A549 treated with CORT108297 at 1 μM for 4 hours (cell line): ENCODE measurements at places on chromosomes 6 and 20. TPM values are rescaled to one million over a fixed set of nuclear protein-coding genes. Genes with fewer than 3 reads are reported as not detected.

Gene ZFP64
- total RNA-seq = 19.2 to 20.6 TPM (median 20.3 TPM) in 5 replicates

Gene WFDC2
- 0.20 to 0.23 TPM in 2 of 5 replicates, not detected in the others for total RNA-seq

Gene SPATS1
- not detected in 5 replicates for total RNA-seq

Gene ABHD16B
- total RNA-seq = not detected in 5 replicates

Gene PRL
- total RNA-seq = not detected in 5 replicates

Gene HLA-DMB
- total RNA-seq = 1.5 to 2.5 TPM (median 1.6 TPM) in 5 replicates

Gene TRPC4AP
- 53.6 to 61.9 TPM (median 58.9 TPM) in 5 replicates for total RNA-seq

Gene BTN1A1
- total RNA-seq = 0.03 TPM in 1 of 5 replicates, not detected in the others

Gene NEURL2
- 0.82 to 1.8 TPM (median 1.5 TPM) in 5 replicates for total RNA-seq

Gene TRDN
- not detected in 5 replicates for total RNA-seq

Gene APOM
- 2.9 to 4.1 TPM (median 3.0 TPM) in 5 replicates for total RNA-seq

Gene RAB32
- total RNA-seq = 38.8 to 47.5 TPM (median 43.3 TPM) in 5 replicates

Gene STMND1
- not detected in 5 replicates for total RNA-seq

Gene CDH4
- 6.1 to 9.5 TPM (median 7.1 TPM) in 5 replicates for total RNA-seq

Gene RAET1L
- 0.30 to 0.40 TPM (median 0.33 TPM) in 5 replicates for total RNA-seq

Gene PROKR2
- total RNA-seq = not detected in 5 replicates

Gene NOTCH4
- 0.36 to 0.78 TPM (median 0.66 TPM) in 5 replicates for total RNA-seq

Gene MUCL3
- 0.02 to 0.06 TPM (median 0.05 TPM) in 5 replicates for total RNA-seq

Gene SLC35F1
- total RNA-seq = not detected in 5 replicates

Gene ASIP
- total RNA-seq = not detected in 5 replicates

Gene EPPIN
- total RNA-seq = not detected in 5 replicates

Gene CLIC5
- total RNA-seq = not detected in 5 replicates

Gene SERPINB1
- total RNA-seq = 46.3 to 56.4 TPM (median 47.6 TPM) in 5 replicates

Gene CD40
- total RNA-seq = 3.4 to 5.3 TPM (median 4.8 TPM) in 5 replicates

Gene RAMACL
- total RNA-seq = 0.13 to 0.20 TPM (median 0.16 TPM) in 4 of 5 replicates, not detected in the other

Gene SIRPB1
- total RNA-seq = 0.48 to 0.66 TPM (median 0.52 TPM) in 5 replicates

Gene CDH26
- 0.07 to 0.14 TPM (median 0.11 TPM) in 3 of 5 replicates, not detected in the others for total RNA-seq

Gene SEMG1
- total RNA-seq = not detected in 5 replicates

Gene FRMD1
- total RNA-seq = 0.02 to 0.06 TPM (median 0.04 TPM) in 4 of 5 replicates, not detected in the other

Gene DEFB124
- total RNA-seq = not detected in 5 replicates

Gene MAK
- total RNA-seq = 0.09 to 0.21 TPM (median 0.17 TPM) in 5 replicates

Gene GJE1
- not detected in 5 replicates for total RNA-seq

Gene C4B
- total RNA-seq = 0.46 to 1.7 TPM (median 0.76 TPM) in 5 replicates

Gene BMP6
- total RNA-seq = 13.6 to 21.2 TPM (median 19.1 TPM) in 5 replicates

Gene PAX1
- total RNA-seq = 0.03 to 0.10 TPM (median 0.05 TPM) in 3 of 5 replicates, not detected in the others

Gene SYNE1
- total RNA-seq = 32.1 to 39.4 TPM (median 34.7 TPM) in 5 replicates

Gene MYH7B
- total RNA-seq = 0.03 to 0.15 TPM (median 0.14 TPM) in 4 of 5 replicates, not detected in the other

Gene NMBR
- not detected in 5 replicates for total RNA-seq

Gene SOX4
- total RNA-seq = 10.3 to 16.1 TPM (median 12.1 TPM) in 5 replicates

Gene SLC17A4
- not detected in 5 replicates for total RNA-seq

Gene ZNF831
- total RNA-seq = not detected in 5 replicates

Gene CALHM5
- total RNA-seq = 0.04 to 0.10 TPM (median 0.06 TPM) in 5 replicates

Gene GLP1R
- not detected in 5 replicates for total RNA-seq

Gene FUT9
- total RNA-seq = not detected in 5 replicates

Gene TBC1D32
- 0.93 to 1.8 TPM (median 1.1 TPM) in 5 replicates for total RNA-seq

Gene DEFB132
- not detected in 5 replicates for total RNA-seq

Gene HINT3
- total RNA-seq = 6.6 to 7.5 TPM (median 7.4 TPM) in 5 replicates

Gene SLC26A8
- not detected in 5 replicates for total RNA-seq

Gene RAB44
- 0.03 to 0.08 TPM (median 0.05 TPM) in 4 of 5 replicates, not detected in the other for total RNA-seq

Gene LY86
- total RNA-seq = not detected in 5 replicates

Gene JPH2
- 1.1 to 1.8 TPM (median 1.5 TPM) in 5 replicates for total RNA-seq

Gene SEL1L2
- not detected in 5 replicates for total RNA-seq

Gene CLPSL1
- not detected in 5 replicates for total RNA-seq

Gene NOX3
- not detected in 5 replicates for total RNA-seq

Gene CHD6
- 6.0 to 11.8 TPM (median 9.0 TPM) in 5 replicates for total RNA-seq

Gene GGT7
- 5.6 to 8.2 TPM (median 7.5 TPM) in 5 replicates for total RNA-seq

Gene RSPH9
- 0.12 to 0.29 TPM (median 0.17 TPM) in 5 replicates for total RNA-seq

Gene NRN1
- 0.74 to 0.94 TPM (median 0.76 TPM) in 5 replicates for total RNA-seq

Gene DSTN
- total RNA-seq = 673 to 900 TPM (median 679 TPM) in 5 replicates
